Diencephalon (tissue), 1 donor: ENCODE measurements at places on chromosomes 1 and 21. TPM values are rescaled to one million over a fixed set of nuclear protein-coding genes. Genes with fewer than 3 reads are reported as not detected.

The SPRR1B gene
- total RNA-seq = not detected

The KCNJ10 gene
- 5.5 TPM for total RNA-seq

The KRTAP19-1 gene
- not detected for total RNA-seq

The CYP4Z1 gene
- total RNA-seq = 0.92 TPM

The TMEM52 gene
- total RNA-seq = 5.8 TPM

The SRRM1 gene
- total RNA-seq = 48.4 TPM

The PTPRF gene
- 101 TPM for total RNA-seq

The DMRTA2 gene
- 0.92 TPM for total RNA-seq

The TRIM45 gene
- total RNA-seq = 4.8 TPM

The PDC gene
- total RNA-seq = not detected

The PSMB4 gene
- 312 TPM for total RNA-seq

The MATN1 gene
- 0.46 TPM for total RNA-seq

The CFHR4 gene
- 0.69 TPM for total RNA-seq

The FCN3 gene
- total RNA-seq = not detected

The CD244 gene
- not detected for total RNA-seq

The SPRR3 gene
- total RNA-seq = not detected
